Keratinocyte (primary cell): ENCODE measurements at places on chromosomes 1 and 21.

- no peak for DNase-seq
These were observed 9.0 kb upstream of the RUNX1 start for GRCh38 chr21:35058058-35058457.

- no peak for DNase-seq
These were observed 269.7 kb downstream of the DYRK1A start for GRCh38 chr21:37636152-37636860.

DNA sequence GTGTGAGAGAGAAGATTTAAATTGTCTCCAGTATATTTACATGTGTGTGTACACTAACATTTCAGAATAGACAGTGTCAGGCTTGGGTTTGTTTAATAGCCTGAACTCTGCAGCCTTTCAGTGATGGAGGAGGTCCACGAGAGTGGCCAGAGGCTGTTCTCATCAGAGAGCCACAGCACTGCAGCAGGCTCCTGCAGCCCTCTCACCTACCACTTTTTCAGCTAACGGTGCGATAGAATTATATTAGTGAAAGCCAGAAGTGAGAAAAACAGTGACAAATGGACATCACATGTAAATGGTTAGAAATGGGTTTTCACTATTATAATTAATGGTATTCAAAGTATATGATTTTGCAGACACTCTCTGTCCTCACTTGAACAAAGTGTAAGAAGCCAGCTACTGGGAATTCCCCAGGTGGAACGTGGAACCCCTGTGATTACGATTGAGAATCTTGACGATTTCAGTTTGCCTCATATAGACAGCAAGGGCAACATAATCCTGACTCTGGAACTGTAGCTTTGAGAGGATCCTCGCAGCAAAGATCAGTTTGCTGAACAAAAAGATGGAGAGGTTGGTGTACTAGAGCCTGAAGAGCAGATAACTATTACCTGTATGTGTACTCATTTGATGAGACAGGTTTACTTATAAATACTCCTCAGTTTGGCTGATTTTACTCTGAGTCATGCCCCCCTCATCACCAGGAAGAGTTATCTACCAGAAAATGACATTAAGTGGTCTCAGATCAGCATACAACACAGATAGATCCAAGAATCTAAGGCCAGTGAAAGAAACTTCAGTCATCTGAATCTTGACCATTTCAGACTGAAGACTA lies 31.4 kb downstream of the IFI16 start:
- DNase-seq = no peak

DNA sequence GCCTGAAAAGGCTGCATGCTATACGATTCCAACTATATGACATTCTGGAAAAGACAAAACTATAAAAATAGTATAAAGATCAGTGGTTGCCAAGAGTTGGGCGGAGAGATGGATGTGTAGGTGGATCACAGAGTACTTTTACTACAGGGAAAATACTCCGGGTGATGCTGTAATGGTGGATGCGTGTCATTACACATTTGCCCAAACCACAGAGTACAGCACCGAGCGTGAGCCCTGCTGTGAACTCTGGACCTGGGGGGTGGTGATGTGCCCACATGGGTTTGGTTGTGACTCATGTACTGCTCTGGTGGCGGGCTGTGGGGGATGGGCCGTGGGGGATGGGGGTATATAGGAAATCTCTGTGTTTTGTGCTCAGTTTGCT lies 162.7 kb upstream of the COL6A1 start:
- no peak for DNase-seq

DNA sequence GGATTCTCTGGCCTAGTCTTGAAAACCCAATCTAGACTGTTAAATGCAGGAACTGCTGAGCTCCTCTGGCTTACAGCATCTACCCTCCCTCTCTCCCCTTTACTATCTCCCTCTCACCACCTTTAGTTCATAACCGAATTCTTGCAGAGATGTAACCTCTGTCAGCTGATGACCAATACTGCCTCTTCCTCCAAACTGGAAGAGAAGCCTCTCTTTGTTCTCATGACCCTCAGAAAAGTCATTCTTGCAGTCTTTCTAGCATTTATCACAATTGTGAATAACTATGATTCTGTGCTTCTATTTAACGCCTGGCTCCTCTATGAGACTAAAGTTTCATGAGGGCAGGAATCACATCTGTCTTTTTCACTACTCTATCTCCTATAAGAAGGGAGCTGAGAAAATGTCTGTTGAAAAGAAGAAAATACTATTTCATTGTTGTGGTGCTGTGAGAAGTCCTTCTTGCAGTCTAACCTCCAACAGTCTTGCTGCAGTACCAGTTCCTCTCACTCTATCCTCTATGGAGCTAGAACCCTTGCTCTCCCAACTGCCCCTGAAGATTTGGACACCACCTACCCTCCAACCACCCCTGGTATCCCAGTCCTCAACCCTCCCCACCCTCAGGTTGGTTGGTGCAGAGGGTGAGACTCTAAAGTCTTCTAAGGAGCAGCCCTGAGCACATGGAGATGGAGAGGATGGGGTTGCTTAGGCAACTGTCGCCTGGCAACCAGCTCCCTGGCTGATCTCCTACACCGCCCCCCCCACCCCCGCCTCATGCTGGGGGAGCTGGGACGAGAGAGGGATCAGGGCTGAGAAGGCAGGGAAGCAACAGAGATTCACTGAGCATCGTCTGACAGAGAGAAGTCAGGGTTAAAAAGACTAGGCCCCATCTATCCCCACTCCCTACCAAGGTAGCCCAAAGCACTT lies 13.9 kb downstream of the MEF2D start:
- DNase-seq = no peak

- DNase-seq = no peak
These were observed 80.6 kb downstream of the CENPF start for GRCh38 chr1:214683621-214684020.

GRCh38 chr21:42358261-42358660 lies 7.5 kb upstream of the TFF2 start:
- no peak for DNase-seq

DNA sequence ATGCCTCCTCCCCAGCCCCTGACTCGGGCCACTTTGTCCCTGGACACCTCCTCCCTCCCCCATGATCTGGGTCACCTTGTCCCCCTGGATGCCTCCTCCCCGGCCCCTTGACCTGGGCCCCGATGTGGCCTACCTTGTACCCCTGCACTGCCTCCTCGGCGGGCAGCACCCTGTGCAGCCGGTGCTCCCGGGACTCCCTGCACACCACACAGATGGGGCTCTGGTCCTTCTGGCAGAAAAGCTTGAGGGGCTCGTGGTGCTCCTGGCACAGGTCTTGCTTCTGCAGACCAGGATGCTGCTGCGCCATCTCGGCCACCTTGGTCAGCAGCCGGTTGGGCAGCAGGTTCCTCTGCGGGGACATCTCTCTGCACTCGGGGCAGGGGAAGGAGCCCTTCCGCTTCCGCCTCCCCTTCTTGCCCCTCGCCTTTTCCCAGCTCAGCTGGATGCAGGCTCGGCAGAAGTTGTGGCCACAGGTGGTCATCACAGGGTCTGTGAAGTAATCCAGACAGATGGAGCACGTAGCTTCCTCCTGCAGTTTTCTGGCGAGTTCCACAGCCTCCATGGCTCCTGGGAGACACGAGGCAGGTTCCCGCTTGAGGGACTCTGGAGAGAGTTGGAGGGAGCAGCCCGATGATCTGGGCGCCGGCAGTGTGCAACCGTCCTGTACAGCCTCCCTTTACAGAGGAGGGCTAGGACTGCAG lies 2.0 kb downstream of the TRIM17 start:
- DNase-seq = no peak

DNA sequence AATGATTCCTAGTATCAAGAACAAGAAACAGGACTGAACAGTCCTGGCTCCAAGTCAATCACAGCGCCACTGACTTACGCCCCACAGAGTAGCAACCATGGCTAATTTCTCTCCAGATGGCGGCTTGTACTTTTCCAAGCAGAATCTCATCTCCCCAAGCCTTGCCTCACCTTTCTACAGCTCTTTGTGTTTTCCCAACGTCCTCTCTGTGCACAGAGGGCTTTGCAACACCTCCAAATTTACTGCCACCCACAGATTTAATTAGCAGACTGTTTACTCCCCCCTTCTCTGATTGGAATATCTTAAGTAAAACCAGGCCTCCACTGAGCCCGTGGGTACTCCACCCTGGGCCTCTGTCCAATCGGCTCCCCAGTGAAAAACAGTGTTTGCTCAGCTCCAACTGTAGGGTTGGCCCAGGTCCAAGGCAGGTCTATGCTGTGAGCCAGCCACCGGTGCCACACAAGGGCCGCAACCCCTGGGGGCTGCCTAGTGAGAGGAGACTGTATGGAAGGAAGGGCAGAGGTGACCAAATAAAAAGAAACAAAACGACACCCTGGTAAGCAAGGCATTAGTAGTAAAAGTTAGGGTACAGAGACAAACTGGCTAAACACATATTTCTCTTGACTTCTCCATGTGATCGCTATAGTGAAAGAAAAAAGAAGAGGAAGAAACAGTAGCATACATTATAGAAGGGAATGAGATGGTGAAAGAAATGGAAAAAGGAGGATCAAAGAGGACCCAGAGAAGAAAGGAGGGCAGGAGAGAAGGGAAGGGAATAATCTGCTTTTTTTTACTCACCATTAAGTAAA lies 128.4 kb upstream of the SOD1 start:
- no peak for DNase-seq

DNA sequence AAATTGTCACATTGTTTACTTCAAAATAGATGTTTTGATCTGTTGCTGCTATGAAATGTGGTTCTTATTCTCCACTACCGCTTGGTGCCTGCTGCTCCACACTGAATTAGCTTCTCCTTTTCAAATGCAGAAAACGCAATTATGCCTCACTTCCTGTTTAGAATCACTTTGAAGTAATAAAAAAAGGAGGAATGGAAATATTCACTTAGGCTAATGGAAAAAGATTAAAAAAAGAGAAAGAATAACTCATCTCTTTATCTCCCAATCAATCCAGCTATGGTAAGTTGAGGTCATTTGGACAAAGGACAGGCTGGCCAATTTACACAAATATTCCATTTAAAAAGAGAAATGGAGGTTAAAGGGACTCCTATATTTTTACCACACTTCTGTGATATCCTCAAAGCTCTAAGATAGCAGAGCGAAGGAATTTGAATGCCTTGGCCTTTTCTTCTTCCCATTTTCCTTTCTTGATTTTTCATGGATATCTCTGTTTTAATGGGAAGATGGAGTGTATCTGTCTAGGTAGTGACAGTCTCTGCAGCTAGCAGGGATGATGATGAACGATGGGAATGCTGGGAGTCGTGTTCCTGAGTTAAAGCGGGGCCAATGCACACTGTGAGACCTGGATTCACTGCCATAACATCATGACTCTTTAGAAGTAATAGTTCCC lies 35.7 kb downstream of the RGS5 start:
- DNase-seq = no peak

DNA sequence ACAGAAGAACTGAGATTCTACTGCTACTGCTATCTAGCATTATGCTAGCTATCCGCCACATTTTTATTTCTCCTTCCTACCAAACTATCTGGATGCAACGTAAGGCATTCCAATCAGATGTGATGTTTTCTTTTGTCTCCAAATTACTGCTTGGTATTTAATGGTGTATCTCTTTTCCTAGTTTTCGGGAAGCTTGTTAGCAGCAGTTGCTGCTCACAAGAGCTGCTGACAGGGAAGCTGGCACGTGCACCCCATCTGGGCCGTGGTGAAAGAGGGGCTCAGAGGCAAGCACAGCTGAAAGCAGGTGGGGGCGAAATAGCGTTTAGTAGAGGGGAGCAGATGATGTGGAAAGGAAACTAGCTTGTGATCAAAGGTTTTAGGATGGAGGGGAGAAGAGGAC lies 57.3 kb downstream of the JAK1 start:
- DNase-seq = no peak

- DNase-seq = no peak
These were observed 64.6 kb downstream of the USP25 start for GRCh38 chr21:15794277-15794912.

GRCh38 chr21:15159382-15160020 lies 94.7 kb upstream of the NRIP1 start:
- no peak for DNase-seq

DNA sequence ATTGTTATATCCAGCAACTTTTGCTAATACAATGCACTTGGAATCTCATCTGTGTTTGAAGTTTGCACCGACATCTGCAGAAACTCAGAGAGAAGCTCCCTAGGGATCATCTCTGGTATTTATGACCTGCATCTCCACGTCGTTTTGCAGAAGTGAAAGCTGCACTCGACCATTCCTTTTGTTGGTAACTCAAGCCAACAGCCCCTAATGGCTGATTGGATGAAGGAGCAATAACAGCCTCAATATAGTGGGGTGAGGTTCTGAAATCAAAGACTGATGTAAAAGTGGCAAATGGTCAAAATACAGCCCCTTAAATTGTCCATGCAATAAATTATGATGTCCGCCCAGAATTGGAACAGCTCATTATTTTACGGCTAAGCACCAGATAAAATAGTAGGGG lies 344.2 kb upstream of the KAZN start:
- no peak for DNase-seq

DNA sequence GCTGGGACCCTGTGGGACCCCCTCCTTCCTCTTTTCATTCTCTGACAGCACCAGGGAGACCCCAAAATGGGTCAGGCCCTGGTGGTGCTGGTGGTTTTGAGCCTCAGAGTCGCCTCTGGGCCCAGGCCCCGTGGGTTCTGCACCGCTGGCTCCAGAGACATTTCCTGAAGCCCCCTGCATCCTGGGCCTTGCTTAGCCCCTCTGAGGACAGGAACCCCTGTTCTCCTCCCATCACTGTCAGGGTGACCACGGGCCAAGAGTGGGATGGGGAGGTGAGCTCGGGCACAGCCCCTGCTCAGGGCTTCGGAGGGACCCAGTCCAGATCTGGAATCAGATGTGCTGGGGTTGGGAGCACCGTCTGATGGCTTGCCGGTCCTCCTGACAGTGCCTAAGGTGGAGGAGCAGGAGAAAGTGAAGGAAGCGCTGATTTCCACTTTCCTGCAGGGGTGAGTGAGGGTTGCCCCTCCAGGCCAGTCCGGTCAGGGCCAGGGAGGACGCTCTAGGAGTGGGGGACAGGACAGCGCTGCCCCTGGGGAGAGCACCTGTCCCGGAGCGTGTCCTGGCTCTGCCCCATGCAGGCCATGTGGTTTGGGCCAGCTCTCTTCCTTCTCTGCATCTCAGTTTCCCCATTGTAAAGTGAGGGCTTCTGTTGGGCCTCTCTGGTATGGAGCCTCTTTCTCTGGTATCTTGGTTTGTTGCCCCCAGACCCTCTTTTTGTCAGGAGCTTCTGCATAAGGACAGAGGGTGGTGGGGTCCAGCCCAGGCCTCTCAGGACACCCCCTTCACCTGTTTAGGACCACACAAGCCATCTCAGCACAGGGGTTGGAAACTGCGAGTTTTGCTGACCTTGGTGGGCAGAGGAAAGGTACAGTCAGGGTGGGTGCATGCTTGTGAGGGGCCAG lies 71.0 kb downstream of the TRIM11 start:
- no peak for DNase-seq

- DNase-seq = no peak
These were observed 279.6 kb downstream of the BACH1 start for GRCh38 chr21:29578306-29578705.

- no peak for DNase-seq
These were observed 91.6 kb downstream of the ASH1L start for GRCh38 chr1:155471026-155471425.

DNA sequence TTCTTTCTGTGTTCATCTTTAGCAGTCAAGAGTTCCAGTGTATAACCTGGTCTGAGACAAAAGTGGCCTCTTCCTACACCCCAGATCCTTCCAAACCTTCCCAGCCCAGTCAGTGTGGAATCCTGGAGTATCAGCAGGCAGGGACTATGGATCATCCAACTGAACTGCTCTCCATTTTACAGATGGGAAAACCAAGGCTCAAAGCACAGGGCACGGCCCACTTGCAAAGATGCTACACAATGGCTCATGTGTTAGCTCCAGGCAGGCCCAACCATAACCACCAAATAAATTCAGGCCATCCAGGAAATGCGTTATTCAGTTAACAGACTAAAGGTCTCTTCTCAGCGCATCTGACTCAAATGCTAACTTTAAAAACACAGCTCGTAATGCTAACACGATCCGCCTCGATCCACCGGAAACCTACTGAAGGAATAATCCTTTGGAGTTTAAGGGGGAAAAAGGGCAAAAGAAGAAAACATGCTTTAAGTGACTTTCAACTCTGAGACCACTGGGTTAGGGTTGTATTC lies 7.1 kb downstream of the GLIS1 start:
- DNase-seq = no peak
